ENCODE measurements at places on chromosomes 4 and X.

DNA sequence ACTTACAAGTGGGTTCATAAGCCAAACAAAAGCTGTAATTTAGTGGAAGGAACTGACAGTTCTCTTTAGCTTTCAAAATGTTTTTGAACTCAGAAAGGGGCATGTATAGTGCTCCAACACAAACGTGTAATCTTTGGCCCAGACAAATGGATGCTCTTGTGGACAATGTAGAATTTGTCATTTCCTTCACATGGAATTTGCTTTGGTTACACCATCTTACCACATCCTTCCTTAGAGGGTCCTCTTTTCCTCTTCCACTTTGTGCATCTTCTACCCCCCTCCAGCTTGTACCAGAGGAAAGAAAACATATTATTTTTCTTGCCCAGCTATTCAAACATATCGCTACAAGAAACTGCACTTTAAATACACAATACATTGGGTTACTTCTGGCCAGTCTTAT, 42.4 kb downstream of the MEPE start:
- no peak for DNase-seq

DNA sequence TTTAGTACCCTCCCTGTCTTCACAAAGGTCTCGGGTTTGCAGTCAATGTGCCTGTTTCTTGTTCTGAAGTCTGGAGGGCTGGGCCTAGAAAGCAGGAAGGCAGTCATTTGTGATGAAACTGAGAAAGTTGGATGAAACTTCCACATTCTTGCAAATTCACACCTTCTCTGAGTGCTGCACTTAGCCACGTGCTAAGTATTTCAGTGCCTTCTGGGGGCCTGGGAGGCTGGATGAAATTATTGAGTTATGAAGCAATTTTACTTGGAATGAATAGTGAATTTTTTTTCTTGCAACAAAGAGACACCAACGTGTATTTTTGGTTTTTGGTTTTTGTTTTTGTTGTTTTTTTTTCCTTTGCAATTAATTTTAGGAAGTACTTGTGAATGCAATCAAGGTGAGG, 71.2 kb downstream of the MSX1 start:
- no peak for DNase-seq

DNA sequence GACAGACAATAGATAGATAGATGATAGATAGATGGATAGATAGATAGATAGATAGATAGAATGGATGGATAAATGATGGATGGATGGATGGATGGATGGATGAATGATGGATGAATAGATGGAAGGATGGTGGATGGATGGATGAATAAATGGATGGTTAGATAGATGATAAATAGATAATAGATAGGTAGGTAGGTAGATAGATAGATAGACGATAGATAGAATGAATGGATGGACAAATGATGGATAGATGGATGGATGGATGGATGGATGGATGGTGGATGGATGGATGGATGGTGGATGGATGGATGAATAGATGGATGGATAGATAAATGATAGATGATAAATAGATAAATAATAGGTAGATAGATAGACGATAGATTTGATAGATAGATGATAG, 287.4 kb downstream of the CRLF2 start:
- DNase-seq, result no peak

DNA sequence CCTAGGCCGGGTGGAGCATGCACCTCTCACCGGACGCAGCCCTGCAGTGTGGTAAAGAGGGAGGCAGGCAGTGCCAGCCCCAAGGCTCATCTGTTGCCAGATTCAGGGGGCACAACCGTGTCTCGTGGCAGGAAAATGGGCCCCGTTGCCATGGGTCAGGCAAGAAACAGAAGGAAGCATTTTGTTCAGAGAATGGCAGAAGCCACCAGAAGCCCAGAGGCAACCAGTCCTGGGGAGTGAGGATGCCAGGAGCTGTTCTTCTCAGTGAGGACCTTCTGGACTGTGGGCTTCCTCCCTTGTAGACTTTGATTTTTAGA, 12.5 kb upstream of the UVSSA start:
- DNase-seq, result no peak

- DNase-seq, result peak; percentile 64
Observed at GRCh38 chr4:107034091-107034995, 1.8 kb downstream of the DKK2 start.
